ENCODE measurements at places on chromosomes 3 and 15.

- DNase-seq, result no peak
These were observed 22.8 kb downstream of the IDH3A start for GRCh38 chr15:78171864-78172472.

DNA sequence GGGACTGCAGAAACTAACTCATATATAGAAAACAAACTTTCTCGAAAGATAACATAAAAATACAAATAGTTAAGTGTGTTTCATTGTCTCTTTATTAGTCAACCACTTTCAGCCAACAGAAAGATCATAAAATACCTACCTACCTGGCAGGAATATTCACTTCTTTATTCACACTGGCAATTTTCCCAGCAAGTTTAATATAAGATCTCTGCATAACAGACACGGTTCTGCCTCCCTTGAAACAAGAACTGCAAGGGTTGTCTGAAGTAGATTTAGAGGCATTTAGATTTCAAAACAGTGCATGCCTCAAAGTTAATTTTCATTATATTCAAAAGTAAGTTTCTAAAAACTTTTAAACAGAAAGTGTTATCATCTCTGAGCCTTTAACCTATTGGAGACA lies 7.1 kb downstream of the NPTN start:
- no peak for DNase-seq

DNA sequence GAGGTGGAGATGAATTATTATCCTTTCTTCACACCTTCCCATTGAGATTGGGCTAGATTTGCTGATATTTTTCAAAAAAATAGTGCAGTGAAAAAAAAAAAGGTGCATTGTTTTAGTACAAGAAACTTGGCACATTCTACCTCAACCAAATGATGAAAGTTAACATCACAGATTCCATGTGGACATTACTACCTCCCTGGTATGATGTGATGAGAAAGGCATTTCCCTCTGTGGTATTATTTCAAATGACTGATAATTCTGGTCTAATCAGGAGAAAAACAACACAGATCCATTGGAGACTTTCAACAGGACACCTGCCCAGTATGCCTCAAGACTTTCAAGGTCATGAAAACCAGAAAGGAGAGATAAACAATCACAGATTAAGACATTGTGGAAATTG lies 313.4 kb downstream of the BCHE start:
- DNase-seq, result no peak

- DNase-seq, result no peak
These were observed 287.2 kb downstream of the SATB1 start for GRCh38 chr3:18137958-18138357.

DNA sequence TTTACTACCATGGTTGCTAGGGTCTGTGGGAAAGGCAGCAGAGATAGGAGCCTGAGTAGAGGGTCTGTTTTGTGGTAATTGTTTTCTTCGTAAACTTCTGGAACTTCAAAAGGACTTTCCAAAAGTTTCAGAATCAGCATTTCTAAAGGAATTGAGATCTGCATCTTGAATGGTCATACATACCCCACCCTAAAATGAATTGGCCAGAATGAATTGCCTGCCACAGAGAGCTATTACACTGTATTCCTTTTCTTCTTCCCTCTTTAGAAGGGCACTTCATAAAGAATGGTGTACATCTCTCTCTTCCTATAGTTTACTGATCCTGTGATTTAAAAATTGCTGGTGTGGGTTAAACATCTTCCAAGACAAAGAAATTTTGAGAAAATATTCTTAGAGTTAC lies 525.7 kb downstream of the NLGN1 start:
- no peak for DNase-seq

DNA sequence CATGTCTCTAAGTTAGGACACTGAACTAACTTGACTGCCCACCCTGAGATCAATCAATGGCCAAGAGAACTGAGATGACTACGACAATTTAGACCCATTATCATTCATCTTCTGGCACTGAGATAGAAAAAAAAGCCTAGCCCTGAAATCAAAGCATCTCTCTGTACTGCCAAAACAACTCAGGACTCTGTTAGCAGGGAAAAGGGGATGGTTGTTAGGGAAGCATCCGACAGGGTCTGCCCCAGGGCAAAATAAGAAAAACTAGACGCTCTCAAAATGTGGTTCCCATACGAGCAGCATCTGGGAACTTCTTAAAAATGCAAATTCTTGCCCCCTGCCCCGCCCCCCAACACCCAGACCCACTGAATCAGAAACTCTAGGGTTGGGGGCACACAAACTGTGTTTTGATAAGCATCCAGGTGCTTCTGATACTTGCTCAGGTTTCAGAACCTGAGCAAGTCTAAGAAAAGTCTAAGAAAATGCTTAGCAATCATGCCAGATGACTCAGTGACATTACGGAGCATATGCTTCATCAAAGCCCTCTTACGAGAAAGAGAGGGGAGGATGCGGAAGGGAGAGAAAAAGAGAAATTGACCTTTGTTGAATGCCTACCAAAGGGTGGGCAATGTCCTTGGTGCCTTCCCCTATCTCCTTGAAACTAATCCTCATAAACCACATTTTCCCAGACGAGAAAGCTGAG lies 172.8 kb upstream of the HES1 start:
- DNase-seq, result no peak

GRCh38 chr3:57826245-57826951 lies 70.3 kb downstream of the SLMAP start:
- DNase-seq, result no peak

DNA sequence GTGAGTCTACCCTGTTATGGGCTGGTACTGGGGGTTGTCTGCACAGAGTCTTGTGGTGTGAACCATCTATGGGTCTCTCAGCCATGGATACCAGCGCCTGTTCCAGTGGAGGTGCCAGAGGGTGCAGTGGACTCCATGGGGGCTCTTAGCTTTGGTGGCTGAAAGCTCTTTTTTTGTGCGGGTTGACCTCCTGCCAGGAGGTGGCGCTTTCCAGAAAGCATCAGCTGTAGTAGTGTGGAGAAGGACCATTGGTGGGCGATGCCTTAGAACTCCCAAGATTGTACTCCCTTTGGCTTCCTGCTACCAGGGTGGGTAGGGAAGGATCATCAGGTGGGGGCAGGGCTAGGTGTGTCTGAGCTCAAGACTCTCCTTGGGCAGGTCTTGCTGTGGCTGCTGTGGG lies 602.6 kb downstream of the RSL24D1 start:
- DNase-seq, result no peak

DNA sequence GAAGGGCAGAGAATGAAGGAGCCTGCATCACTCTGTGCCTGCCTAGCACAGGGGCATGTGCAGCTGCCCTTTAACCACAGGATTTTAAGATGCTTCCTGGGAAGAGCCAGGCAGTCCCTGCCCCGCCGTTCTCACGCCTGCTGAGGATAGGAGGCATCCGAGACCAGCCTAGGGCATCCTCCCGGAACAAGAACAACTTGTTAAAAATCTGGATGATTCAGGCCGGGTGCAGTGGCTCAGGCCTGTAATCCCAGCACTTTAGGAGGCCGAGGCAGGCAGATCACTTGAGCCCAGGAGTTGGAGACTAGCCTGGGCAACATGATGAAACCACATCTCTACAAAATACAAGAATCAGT lies 15.2 kb downstream of the NRROS start:
- DNase-seq, result no peak

DNA sequence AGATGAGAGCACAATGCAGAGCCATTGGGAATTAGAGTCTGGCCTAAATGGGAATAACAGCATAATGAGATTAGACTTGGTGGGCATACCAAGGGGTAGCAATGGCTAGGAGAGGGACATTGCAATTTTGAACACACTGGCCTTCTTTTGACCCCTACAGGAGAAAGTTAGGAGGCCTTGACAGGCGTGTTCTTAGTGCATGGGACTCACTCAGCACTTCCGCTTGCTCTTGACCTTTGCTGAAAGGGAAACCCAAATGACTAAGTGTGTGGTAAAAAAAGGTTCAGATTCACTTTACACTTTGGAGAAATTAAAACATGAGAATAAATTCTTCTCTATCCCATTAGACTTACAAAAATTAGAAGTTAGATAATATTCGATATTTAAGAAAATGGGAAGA lies 317.4 kb downstream of the DIPK2A start:
- no peak for DNase-seq

DNA sequence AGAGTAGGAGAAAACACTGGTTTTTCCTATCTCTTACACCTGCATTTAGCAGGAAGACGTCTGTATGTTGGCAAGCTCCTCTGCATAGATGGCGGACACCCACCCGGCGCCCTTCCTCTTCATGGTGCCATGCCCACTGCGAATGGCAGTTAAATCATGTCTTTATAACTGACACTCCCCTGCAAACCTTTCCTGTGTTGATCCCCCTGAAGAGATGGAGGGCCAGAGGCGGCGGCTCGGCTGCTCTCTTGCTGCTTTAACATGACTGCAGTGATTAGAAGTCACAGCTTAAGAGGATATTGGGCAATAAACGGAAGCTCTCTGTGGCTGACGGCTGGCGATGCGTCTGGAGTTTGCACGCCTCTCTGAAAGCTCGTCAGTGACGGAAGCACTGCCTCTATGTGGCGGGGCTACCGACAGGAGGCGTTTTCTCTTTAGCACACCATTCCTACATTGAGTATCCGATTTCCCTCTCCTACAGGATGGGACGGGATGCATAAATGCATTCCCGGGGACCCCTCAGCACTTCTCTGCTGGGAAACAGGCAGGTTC lies 25.5 kb upstream of the SNRPA1 start:
- peak; percentile 53 for DNase-seq

DNA sequence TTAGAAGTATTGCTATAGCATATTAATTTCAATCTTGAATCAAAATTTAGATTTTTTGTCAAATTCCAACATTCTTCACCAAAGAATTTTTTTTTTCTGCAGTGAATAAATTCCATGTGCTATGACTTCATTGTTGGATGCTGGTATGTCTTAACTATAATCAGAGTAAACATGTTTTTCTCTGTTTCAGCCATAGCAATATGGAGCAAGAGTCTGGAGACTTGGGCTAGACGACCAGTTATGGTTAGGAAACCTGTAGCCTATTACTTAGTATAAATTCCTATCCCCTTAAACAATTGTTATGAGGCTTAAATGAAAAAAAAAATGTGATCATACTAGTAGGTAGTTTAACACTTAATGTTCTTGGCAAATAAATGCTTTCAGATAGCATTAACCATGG lies 431.9 kb upstream of the FRG2C start:
- no peak for DNase-seq

- DNase-seq, result no peak
These were observed 94.9 kb downstream of the AKAP13 start for GRCh38 chr15:85475317-85475701.

DNA sequence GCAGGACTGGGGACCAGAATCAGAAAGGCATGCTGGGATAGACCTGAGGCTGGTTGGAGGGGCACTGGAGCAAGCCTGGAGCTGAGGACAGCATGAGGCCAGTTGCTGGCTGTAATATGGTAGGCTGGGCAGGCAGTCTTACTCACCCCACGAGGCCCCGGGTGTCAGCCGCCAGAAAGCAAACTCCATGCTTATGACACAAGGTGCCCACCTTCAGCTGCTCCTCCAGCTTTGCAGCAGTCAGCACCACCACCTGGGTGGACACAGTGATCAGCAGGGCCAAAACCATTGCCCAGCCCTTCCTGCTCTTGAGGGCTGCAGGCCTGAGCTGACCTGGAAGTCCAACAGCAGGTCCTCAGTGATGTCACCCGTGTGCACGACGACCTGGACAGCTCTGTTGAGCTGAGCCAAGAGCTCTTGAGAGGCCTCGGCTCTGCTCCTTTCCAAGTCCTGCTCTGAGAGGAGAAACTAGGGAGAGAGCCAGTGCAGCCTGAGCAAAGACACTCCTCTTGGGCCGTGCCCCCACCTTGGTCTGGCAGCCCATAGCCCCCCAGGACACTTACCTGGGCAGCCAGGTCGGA lies 747 bp downstream of the UBA7 start:
- no peak for DNase-seq

DNA sequence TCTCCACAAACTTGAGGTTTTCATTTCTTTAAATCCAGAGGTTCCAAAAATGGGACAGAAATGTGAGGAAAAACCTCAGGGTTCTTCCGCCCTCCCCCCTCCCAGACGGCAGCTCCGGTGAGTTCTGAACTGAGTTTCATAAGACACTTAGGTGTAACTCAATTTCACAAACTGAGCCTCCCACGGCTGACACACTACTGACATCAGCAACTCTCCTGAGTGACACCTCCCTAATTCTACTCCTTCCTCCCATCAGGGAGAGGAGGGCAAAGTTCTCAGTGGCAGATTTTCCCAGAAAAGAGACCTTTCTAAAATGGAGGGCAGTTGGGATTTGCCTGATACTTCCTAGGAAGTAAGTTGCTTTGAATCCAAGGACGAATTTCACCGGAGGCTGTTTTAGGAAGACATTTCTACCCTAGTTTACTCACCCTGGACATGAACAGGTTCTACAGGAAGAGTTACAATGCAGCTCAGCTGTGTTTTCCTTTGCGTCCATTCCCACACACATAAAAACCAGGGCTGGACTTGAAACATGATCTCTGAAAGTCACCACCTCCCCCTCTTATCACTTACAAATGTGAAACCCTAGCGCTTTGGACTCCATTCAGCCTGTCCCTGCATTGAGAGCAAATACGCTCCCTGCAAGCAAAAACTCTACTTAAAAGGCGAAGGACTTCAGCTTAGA lies 78.1 kb upstream of the LMOD3 start:
- peak; percentile 37 for DNase-seq

DNA sequence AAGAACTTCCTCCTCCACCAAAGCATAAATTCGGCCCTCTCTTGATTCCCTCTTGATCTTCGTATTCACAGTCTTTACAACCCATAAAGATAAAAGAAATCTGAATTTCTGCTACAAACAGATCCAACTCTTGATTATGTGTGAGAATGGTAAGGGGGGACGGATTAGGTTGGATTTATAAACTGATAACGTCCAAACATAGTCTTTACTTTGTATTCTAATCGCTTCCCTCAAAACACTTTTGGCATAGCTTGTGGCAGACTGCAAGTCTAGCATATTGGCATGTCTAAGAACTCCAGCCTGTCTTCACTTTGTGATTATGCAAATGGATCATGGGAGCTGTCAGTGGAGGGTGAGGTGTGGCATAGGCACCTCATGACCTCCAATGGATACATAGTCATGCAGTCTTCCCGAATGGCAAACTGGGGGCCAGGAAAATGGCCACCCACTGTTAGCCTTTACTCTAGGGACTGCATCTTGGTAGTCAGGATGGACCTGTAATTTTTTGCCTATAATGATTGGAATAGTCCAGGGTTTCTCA lies 24.3 kb upstream of the GPR171 start:
- DNase-seq, result no peak

GRCh38 chr3:155185631-155186071 lies 105.5 kb downstream of the MME start:
- no peak for DNase-seq

- DNase-seq, result no peak
These were observed 27.8 kb upstream of the PXYLP1 start for GRCh38 chr3:141203866-141204265.

- no peak for DNase-seq
These were observed 34.3 kb upstream of the ANKRD34C start for GRCh38 chr15:79248183-79248582.

DNA sequence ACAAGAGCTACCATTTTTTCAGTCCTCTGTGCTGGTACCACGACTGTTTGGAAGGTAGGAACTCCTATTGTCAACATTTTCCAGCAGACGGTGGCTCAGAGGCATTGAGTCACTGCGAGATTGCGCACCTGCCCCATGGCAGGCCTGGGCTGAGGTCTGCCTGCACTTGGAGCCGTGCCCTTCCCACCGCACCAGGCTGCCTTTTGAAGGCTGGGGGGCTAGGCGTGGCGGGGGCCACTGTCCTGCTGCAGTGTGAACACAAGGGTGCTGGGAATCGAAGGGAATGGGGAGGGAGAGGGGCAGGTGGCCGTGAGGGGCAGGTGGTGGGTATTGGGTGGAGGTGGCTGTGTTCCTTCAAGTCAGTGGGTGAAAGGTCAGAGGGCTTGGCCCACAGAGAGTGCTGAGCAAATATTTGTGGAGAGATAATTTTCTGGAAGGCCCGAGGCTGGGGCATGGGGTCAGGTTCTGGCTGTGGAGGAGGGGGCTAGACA lies 16.3 kb downstream of the SNX33 start:
- DNase-seq, result no peak

- DNase-seq, result no peak
These were observed 453.9 kb upstream of the MDFIC2 start for GRCh38 chr3:70766301-70766700.
